ENCODE measurements at places on chromosomes 11 and 22. TPM values are rescaled to one million over a fixed set of nuclear protein-coding genes. Genes with fewer than 3 reads are reported as not detected.

The NRIP3 gene
- total RNA-seq, result 9.2 TPM

The MB gene
- total RNA-seq, result not detected

The DENND6B gene
- total RNA-seq, result 3.4 TPM

The SLC25A17 gene
- total RNA-seq, result 17.1 TPM

The CASP5 gene
- total RNA-seq, result not detected

The INS gene
- total RNA-seq, result not detected

Data from mammary microvascular endothelial cell (primary cell).